ENCODE measurements at places on chromosomes 13 and 19.

DNA sequence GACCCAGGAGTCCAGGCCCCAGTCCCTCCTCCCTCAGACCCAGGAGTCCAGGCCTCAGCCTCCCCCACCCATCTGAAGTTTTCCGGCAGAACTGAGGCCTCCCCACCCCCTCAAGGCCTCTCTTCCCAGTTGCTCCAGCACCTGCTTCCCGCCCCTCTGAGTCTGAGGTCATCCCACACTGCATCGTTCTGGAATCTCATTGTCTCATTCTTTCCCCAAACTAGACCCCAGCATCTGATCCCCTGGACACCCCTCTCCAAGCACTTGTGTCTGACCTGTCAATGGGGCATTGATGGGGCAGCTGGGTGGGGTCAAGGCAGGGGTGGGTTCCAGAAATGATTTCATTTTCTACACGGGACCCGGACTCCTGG is 793 bp upstream of the SBK2 start:
- no peak for DNase-seq

GRCh38 chr13:111872475-111873150 is 194.3 kb upstream of the SOX1 start:
- DNase-seq: no peak

DNA sequence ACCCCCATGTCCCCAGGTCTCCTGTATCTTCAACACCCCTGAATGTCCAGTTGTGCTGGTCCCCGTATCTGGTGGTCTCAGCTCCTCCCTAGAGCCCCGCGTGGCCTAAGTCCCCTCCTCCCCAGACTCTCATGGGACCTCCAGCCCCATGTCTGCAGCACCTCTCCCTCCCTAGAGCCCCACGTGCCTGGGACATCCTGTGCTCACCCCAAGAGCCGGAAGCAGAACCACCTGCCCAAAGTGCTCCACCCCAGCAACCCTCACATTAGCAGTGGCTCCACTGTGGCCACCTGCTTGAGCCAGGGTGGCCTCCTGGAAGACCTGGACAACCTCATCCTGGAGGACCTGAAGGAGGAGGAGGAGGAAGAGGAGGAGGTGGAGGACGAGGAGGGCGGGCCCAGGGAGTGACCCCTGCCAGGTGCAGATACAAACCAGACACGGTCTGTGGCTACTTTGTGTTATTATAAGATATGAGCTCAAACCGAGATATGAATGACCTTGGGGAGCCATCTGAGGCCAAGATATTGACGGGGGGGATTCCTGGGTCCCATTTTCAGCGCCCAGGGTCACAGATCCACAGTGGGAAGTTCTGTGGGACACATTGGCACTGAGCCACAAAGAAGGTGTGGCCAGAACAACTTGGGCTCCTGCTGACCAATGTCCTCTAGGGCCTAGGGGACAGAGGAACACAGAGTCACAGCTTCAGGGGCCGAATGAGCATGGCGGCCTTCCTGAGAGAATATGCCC is 6.0 kb downstream of the SHFL start:
- no peak for DNase-seq

DNA sequence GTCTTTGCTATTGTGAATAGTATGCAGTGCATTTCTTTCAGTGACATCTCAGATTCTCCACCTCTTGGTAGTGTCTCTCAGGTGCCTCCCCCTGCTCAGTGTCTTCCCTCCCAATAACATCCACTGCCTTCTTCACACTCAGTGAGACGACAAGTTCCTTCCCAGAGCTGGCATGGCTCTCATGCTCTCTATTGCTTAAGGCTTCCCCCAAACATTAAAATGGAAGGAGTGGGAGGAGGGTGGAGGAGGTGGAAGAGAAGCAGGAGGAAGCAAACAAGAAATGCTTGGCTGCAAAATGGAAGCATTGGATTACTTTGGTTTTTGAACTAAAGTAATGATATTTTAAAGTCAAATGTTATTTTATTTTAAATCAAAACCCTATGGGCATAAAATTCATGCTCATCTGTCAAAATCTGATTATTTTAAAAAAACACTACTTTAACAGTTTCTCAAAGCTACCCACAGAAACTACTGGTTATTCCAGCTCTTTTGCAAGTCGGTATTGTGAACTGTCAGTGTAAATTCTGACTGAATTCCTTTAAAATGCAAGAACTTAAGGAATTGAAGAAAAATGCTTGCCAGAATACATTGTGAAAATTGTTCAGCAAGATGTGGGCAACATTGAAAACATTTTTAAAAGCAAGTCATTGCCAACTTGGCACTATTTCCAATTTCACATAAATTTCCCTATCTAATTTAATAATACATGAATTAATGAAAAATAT is 727.6 kb upstream of the ARGLU1 start:
- no peak for DNase-seq

- no peak for DNase-seq
These were observed 142.9 kb upstream of the SERP2 start for GRCh38 chr13:44230736-44231135.

DNA sequence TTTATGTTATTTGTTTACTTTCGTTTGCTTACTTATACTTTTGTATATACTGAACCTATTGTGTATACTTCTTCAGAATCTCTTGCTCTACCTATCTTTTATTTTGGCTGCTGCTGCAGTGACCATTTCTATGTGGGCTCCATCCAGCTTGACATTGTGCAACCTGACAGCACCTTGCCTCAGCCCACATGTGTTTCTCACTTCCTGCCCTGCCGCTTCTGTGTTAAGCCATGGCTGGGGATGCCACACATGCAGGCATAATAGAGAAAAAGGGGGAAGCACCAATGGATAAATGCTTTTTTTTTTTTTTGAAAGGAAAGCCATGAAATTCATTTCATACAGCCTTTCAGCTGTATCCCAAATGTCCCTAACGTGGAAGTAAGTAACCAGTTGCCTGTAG is 147.6 kb downstream of the RBM26 start:
- no peak for DNase-seq

GRCh38 chr13:98495627-98496478 is 81.1 kb downstream of the STK24 start:
- no peak for DNase-seq
